ENCODE measurements at places on chromosomes 16 and 17.

DNA sequence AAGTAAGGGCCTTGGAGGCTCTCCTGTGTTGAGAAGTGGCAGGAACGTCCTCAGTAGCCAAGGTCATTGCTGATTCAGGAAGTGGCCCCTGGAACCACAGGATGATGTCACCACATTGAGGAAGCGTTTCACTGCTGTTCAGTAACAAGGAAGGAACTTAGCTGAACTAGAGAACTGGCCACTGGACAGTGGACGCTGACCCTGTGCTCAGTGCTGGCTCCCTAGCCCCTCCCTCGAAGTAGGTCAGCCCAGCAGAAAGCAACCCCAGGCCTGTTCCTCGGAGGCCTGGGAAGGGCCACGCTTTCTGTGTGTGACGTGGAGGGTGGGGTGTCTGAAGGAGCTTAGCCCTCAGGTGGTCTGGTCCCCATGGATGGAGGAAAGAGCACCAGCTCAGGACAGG is 58.3 kb downstream of the B9D1 start:
- DNase-seq = peak; percentile 27

DNA sequence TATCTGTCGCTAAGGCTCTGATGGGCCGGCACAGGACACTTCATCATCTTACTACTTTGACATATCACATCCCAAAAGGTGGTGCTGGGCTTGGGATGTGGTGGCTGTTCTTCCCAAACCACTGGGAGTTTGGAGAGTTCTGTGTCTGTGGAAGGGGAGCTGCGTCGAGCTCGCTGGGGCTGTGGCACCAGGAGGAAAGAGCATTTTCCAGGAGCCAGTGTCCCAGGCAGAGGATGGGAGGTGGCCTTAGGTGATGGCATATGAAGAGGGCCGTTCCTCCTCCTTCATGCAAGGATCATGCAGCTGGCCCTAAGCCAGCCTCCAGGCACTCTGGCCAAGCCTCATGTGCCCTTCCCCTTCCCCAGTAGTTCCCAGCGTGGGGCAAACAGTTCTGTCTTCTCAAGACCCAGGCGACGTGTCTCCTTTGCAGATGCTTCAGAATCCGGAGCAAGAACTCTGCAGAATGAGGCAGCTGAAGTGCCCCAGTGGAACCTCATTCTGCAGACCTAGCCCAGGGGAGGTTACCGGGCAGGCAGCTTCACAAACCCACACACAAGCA is 89.4 kb upstream of the TNRC6C start:
- no peak for DNase-seq

DNA sequence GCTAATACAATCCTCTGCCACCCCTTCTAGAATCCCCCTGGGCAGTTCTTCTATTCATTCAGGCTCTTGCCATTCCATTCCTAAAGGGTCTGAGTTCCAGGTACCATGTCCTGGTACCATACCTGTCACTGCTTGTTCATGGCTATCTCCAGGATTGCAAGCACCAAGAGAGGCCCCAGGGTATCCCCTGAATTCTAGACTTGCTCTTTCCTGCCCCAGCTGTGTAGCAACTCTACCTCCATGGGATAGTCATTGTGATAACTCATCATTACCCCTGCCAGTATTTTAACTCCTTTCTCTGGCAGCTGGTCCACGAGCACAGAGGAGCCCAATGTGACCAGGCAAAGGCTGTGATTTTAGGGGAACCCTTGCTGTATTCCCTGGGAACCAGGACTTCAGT is 143.7 kb upstream of the CDH5 start:
- no peak for DNase-seq

DNA sequence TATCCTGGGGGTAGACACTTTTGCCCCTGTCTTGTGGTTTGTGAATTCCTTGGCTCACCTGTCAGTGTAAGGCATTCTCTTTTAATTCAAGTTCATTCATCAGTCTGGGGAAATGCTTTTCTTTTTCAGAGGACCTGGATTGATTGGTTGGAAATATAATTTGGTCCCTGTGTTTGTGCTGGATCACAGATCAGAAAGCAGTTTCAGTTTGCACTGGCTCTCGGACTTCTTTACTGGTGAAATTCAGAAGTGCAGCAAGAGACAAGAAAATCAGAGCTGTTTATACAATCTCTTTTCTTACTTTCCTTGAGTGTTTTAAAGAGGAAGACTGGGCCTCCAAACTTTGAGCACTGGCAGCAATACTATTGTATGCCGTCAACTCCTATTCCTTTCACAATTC is 161.8 kb upstream of the KCNJ16 start:
- DNase-seq = no peak

DNA sequence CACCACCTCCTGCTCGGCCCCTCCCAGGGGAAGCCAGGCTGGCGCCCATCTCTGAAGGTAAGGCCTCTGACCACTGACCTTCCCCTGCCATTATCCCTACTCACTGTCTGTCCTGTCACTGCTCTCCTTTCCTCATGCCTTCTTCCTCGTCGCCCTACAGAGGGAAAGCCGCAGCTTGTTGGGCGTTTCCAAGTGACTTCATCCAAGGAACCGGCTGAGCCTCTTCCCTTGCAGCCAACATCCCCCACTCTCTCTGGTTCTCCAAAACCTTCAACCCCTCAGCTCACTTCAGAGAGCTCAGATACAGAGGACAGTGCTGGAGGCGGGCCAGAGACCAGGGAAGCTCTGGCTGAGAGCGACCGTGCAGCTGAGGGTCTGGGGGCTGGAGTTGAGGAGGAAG is 3.0 kb downstream of the COA3 start:
- no peak for DNase-seq

GRCh38 chr16:12988071-12988470 is 86.7 kb downstream of the SHISA9 start:
- no peak for DNase-seq

GRCh38 chr17:45338996-45339535 is 22.2 kb upstream of the MAP3K14 start:
- DNase-seq = no peak

GRCh38 chr16:21242756-21243155 is 9.3 kb downstream of the ANKS4B start:
- DNase-seq = no peak

DNA sequence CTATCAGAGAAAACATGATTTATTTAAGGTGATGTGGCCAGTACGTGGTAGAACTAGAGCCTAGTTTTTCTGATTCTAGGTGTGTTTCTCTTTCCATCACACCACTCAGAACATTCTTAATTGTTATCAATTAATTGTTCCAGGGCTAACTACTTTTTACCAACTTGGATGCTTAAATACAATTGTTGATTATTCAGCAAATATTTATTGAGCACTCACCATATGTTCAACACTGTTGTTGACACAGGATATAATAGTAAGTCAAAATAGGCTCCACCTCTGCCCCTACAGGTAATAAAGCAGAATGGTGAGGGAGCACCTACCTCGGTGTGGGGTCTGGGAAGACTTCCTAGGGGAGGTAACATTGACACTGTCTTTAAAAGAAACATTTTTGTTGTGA is 16.1 kb downstream of the GNAO1 start:
- DNase-seq = no peak

- no peak for DNase-seq
Measured at GRCh38 chr16:58853854-58854791, 120.0 kb upstream of the GOT2 start.

DNA sequence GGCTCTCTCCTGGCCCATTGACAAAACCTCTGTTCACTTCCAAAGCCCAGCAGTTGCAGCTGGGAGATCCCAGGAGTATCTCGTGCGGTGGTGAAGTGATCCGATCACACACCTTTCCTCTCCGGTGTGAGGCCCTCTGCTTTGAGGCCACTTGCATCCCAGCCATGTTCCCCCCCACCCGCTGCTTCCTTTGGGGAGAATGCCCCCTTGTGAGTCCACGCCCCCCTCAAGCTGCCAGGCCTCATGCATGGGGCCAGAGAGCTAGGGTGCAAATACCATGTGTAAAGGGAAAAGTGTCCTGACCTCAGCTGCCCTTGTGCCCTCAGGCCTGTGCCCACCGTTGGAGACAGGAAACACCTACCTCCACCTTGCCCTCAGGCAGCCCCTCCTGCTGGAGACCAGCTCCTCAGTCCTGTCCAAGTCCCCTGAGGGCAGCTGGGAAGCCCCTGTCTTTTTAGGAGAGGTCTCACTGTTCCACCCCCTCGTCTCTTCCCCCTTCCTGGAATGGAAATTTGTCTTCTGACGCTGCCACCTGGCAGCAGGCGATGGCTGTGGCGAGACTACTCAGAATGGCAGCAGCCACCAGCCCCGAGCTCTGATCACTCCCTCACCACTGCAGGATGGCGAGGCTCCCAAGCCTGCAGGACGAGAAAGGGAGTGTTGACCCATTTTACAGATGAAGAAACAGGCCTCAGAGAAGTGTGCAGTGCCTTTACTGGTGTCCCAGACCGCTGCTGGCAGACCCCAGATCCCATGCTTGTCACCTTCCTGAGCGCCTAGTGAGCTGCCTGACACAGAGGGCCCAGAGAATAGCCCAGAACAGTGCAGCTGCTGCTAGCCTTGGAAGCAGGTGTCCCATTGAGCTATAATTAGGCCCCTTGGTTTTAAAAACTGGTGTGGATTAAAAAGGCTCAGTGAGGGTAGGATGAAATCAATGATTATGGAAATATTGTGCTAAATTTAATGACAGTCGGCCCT is 120.6 kb upstream of the CACNG5 start:
- DNase-seq = no peak

- no peak for DNase-seq
Measured at GRCh38 chr17:52283872-52284271, 125.4 kb upstream of the CA10 start.

GRCh38 chr16:58195344-58195743 is 2.6 kb downstream of the CSNK2A2 start:
- DNase-seq = no peak

DNA sequence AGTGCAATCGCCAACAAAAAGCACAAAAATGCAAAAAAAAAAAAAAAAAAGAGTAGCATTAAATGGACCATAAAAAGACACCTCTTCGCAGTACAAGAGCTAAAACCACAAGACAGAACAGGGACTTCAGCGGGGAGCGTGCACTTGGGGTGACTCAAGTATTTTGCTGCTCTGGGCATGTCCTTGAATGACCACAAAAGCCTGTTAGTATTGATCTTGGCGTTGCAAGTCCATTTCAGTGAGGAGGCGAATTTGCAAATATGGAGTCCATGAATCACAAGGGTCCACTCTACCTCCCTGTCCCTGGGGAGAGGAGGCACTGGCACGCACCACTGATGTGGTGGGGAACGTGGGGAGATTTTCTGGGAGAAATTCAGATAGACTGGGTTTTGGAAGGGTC is 78.9 kb downstream of the CNGB1 start:
- DNase-seq = no peak

- no peak for DNase-seq
Measured at GRCh38 chr17:81719410-81720266, 7.6 kb downstream of the SLC25A10 start.

DNA sequence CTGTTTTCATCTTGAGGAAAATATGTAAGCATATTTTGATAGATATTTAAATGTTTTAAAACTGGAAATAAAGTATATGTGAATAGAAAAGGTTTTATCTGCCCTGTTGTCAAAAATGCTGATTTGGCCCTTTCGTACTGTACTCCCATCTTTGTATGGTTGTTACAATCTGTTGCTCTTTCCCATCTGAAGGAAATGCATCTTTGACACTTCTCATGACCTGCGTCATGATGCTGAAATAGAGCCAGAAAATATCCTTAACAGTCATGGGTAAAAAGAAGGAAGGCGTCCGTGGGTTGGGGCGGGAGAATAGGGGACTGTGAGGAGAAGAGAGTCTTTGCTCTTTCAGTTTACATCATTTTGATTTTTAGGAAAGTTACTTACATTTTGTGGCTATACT is 327.7 kb downstream of the BCAS3 start:
- DNase-seq = no peak

All from MM.1S (cell line).